Germinal center (tissue), 1 donor: ENCODE measurements at places on chromosomes 16 and 17.
A peak's percentile ranks its signal among the peaks of the same experiment; 100 is the strongest.

- DNase-seq: no peak
Measured at GRCh38 chr16:56387396-56387795, 37.9 kb downstream of the AMFR start.

DNA sequence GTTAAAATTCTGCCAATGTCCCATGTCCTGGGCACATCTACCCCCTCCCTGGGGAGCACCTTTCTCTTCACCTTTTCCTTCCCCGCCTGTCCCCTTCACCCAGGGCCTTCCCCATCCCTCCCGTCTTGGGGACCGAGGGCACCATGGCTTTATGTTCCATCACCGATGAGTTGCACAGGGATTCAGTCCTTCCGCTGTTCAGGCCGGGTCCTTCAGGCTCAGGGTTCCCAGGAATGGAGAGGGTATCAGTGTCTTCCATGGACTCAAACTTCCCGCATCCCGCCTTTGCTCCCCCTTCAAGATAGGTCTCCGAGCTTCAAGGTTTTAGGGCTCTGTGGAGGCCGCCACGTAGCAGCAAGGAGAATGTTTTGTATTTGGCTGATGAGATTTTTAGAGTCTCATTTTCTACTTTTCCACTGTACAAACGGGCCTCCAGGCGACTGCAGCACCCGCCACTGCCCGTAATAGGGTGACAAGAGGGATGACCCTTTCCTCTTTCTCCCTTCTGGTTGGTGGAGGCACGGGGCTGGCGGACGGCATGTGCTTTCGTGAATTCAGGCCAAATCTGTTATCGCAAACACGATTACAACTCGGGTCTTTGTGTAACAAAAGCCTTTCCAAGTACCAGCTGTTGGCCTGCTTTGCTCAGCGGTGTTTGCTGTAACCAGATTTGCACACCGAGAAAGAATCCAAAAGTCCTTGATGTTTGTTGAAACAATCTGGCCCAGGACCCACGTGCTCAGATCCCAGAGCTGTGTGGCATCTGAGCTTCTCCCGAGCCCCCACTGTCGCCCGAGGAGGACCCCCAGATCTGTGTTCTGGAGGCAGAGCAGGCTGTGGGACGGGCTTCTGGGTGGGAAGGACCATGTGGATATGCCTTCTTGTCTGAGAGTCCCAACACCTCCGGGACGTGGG, 236.3 kb downstream of the SEC14L1 start:
- DNase-seq: no peak

- no peak for DNase-seq
Measured at GRCh38 chr17:5164436-5164835, 27.2 kb downstream of the ZNF594 start.

DNA sequence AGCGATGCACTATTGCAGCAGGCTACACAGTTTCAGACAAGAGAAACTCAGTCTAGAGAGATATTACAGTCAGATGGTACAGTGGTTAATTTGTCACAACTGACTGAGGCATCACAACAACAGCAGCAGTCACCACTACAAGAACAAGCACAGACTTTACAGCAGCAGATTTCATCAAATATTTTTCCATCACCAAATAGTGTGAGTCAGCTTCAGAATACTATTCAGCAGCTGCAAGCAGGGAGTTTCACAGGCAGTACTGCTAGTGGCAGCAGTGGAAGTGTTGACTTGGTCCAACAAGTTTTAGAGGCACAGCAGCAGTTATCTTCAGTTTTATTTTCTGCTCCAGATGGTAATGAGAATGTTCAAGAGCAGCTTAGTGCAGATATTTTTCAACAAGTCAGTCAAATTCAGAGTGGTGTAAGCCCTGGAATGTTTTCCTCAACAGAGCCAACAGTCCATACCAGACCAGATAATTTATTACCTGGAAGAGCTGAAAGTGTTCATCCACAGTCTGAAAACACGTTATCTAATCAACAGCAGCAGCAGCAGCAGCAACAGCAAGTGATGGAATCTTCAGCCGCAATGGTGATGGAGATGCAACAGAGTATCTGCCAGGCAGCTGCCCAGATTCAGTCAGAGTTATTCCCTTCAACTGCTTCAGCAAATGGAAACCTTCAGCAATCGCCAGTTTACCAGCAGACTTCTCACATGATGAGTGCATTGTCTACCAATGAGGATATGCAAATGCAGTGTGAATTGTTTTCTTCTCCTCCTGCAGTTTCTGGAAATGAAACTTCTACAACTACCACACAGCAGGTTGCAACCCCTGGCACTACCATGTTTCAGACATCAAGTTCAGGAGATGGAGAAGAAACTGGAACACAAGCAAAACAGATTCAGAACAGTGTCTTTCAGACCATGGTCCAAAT, 34.1 kb downstream of the NQO1 start:
- DNase-seq: no peak

DNA sequence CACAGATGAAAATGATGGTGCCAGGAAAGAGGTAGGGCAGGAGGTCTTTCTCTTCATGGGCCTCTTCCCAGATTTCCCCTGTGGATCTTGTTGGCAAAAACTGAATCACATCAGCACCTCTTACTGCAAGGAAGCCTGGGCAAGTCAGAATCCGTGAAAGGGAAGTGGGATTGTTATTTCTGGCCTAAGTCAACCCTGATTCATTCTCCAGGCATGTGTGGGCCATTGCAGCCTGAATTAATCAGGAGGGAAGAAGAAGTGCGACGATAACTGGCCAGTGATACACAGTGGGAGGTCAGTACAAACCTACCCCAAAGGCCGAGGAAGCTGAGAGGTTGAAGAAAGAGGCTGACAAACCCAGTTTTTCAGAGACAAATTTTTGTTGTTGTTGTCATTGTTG, 17.9 kb upstream of the NSMCE1 start:
- DNase-seq: no peak

GRCh38 chr16:4315186-4316107, at the start of gene GLIS2:
GLIS2 (plus strand) TSS chr16:4316067; CDS start chr16:4332281, 16,214 bp downstream.
- no peak for DNase-seq

DNA sequence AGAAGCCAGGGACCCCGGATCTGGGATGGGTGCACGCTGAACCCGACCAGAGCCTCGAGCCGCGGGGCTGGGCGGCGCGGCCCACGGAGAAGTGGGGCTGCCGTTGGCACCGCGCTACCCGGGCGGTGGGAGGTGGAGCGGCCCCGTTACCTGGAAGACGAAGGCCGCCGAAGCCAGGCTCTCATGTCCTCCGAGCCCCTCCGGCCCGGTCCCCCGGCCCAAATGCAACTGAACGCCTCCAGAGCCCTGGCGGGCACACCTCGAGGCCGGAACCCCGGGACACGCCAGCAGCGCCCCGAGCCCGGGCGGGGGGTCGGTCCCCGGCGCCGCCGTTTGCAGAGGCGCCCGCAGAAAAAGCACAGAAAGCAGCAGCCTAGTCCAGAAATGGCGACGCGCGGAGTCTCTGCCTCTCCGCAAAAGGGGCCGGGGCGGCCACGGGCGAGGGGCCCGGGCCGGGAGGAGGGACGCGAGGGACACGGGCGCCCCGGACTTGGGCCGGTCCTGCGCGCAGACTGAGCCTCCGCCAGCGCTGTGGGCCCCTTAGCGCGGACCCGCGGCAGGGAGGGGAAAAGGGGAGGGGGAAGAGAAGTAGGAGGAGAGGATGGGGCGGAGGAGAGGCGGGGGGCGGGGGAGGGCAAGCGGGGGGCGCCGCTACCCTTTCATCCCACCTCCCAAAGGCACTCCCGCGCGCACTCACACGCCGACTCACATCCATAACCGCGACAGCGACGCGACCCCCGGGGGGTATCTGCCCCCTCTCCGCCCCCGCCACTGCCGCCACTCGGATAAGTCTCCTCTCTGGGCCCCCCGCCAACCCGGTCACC, 1.4 kb downstream of the AXIN2 start:
- DNase-seq: peak; percentile 29
